OCI-LY7 (cell line): ENCODE measurements at places on chromosomes 7 and 10. TPM values are rescaled to one million over a fixed set of nuclear protein-coding genes. Genes with fewer than 3 reads are reported as not detected.

DNA sequence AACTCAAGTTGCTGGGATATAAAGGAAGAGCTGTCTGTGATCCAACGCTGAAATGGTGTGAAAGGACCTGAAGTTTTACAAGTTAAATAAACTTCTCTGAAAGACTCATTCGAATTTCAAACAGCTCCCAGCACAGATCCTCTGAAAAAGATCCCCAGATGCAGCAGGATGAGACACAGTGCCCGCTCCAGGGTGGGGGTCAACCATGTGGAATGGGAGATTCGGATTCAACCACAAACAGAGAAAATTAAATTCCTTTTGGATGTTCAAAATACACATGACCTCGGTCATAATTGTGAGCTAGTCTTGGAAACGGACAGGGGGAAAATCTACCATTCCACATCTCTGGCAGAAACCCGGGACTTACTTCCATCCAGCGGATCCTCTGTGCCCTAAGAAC, 119.6 kb downstream of the PRKAG2 start:
- no peak for DNase-seq

DNA sequence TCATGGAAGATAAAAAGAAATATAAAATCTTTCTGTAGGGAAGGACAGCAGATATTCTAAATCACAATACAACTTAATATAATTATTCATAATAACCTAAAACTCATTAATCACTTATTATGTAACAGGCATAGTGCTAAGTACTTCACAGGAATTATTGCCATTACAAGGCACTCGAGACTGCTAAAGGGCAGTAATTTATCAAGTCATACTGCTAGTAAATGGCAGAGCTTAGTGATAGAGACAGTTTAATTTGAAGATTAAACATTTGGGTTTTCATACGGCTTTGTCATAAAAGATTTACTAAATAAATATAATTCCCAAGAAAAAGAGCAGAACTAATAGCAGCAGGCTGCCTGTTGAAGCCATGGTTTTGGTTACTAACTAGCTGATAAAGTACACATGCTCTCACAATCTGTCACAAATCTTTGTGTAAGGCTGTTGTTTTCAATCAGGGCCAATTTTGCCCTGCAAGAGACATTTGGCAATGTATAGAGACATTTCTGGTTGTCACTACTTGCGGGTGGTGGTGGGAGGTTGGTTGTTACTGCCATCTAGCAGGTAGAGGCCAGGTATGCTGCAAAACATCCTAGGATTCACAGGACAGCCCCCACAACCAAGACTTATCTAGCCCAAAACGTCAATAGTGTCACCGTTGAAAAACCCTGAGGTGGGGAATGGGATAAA, 233.3 kb upstream of the CACNA2D1 start:
- DNase-seq, result peak; percentile 4

DNA sequence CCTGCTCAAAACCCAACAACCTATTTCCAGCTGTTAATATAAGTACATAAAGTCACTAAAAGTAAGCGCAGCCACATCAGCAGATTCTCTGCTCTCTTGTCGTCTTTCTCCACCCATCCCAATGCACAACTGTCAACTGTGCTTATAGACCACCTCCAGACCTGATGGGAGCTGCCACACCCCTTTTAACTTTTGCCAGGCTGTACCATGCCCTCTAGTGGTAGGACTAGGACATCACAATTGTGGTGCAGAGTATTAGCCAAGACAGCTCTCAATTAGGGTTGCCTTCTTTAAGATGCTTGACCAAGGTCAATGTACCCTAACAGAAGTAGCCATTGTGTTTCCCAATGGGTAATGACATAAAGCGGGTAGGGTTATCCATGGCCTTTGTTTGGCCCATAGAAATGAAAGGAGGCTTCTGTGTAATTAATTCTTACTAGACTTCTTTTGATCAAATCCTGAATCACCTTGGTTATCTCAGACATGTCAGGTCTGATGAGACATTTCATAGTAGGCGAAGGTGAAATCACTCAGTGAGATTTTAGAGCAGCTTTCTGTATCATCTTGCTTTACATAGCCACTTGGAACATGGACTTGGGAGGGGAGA, 68.1 kb downstream of the SCRN1 start:
- DNase-seq, result peak; percentile 68

DNA sequence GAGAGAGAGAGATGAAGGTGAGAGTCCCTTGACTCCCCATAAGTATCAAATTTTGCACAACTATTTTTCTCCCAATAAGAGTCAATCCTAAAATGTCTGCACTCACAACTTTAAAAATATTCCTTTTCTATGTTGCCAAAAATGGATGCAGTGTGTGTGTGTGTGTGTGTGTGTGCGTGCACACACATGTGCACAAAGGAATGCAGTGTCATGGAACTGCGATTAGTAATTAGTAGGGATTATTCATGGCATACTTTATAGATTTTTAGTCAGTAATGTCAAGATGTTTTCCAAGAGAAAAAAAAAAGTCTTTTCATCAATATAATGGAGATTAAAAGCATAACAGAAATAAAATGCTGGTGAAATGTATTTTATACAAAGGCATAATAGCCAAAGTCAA, 179.1 kb upstream of the LRRTM3 start:
- no peak for DNase-seq

The SHOC2 gene
- 92.2 and 109 TPM in 2 replicates for total RNA-seq

GRCh38 chr10:131099028-131099726, 212.3 kb downstream of the TCERG1L start:
- no peak for DNase-seq
